ENCODE measurements at places on chromosomes 7 and 10.
A peak's percentile ranks its signal among the peaks of the same experiment; 100 is the strongest.

- DNase-seq: no peak
Measured at GRCh38 chr7:93119191-93119905, 1.6 kb upstream of the SAMD9 start.

GRCh38 chr10:104037261-104037951, 48.3 kb downstream of the COL17A1 start:
- DNase-seq: no peak

- no peak for DNase-seq
Measured at GRCh38 chr10:47420305-47421056, 36.4 kb upstream of the ZNF488 start.

GRCh38 chr10:69437321-69438259, 13.7 kb upstream of the TSPAN15 start:
- no peak for DNase-seq

DNA sequence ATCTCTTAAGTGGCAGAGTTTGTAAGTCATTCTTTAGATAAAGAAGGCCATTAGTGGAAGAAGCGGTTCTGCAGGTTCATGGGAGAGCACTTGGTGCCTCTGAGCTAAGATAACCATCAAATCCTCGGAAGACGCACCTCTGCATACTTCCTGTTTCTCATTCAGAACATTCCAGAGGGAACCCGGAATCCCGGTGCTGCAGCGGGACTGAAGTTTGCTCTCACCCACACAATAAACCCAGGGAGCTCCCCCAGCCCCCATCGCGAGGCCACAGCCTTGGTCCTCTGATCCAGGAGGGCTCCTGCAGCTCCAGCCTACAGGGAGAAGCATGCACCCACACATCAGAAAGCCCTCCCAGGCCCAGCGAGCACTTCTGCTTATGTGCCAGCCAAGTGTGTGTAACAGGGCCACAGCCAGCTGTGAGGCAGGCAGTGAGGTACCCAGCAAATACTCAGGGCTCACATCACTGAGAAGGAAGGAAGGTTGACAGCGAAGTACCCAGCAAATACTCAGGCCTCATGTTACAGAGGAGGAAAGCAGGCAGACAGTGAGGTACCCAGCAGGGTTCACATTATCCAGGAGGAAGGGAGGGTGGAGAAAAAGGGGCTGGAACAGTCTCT, 142.4 kb downstream of the DIP2C start:
- DNase-seq: no peak

DNA sequence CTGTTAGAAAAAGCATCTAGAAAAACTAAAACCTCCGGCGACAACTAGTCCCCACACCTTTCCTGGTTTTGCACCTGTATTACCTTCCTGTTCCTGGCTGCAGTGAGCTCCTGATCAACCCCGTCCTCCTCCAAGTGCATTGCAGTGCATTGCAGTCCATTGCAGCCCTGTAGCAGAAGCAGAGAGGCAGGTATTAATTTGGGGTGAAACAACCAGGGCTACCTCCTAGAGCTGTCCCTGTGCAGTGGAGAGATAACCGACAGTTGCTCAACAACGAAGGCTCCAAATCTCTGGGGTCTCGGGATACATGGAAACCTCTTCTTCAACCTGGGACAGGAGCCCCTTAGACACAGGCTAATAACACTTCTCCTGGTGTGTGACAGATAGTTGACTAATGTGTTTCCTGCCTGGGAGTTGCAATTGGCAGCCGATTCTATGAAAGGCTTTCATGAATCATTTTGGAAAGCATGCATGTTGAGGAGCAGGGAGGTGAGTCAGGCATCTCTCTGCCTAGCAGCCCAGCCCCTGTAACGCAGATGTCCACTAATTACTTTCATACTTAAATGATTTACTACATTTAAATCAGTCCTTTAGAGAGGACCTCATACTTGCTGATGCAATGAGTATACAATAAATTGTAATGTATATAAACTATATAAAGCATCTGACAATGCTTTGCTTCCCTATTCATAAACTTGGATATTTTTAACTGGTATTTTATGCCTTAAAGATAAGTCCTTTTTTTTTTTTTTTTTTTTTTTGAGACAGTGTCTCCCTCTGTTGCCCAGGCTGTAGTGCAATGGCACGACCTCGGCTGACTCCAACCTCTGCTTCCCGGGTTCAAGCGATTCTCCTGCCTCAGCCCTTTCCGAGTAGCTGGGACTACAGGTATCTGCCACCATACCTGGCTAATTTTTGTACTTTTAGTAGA, 59.0 kb downstream of the PRR15 start:
- DNase-seq: no peak

DNA sequence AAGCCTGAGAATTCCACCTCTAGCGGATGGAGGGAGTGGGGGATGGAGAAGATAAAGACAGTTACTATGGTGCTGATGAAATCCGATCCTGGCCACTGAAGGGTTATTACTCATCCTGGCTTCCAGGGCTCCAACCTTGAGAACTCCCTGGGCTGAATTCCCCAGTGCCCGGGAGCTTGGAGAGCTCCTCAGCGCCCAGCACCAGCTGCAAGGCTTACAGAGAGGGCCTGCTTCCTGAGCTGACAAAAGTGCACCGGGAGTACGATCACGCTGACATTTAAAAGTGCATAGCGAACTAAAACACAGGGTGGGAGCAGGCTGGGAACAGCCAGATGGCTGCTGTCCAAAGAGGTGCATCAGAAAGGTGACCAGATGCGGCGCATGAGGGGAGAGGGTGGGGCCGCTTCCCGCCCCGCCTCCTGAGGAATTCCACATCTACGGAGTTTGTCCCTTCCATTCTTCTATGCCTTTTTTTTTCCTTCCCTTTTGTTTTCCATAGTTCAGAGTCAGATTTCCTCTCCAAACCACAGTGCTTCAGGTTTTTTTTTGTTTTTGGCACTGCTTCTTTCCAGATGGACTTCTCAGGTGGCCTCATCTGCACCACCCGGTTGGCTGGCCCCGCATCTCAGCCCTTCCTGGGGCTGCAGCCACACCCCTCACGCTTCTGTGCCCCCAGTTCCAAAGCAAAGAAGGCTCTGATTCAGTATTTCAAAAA, 62.4 kb upstream of the MKRN1 start:
- DNase-seq: peak; percentile 87

GRCh38 chr7:130923930-130924329, 189.9 kb upstream of the KLF14 start:
- DNase-seq: no peak

GRCh38 chr10:18486438-18486837, 164.9 kb downstream of the NSUN6 start:
- peak; percentile 26 for DNase-seq

GRCh38 chr10:64113792-64114191, 592.6 kb downstream of the REEP3 start:
- DNase-seq: no peak

DNA sequence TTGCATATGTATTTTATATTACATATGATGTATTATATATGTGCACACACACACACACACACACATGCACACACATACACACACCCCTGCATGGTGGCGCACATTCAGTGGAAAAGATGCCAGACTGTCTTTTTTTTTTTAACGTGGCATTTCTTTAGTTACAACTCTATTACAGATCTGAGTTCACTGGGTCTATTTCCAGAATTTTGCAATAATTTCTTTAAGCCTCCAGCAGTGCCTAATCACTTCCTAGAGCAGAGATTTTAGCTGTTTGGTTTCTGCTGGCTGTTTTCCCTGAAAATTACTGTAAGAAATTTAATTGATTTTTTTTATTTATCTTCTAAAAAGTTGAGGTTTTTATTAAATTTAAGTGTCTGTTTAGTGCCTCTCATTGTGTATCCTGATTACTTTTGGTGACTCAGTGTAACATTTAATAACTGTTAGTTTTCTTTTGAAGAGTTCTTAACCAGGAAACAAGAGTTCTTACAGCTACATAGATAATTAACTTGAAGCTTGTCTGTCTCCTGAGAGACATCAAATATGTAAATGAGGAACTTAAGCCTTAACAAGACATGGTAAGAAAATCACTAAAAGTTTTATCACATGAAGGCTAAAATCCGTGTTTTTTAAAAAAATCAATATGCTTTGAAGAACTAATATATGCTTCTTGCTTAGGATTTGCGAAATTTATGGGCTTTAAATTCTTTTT, 232.0 kb downstream of the MDFIC start:
- DNase-seq: no peak

- no peak for DNase-seq
Measured at GRCh38 chr7:139249179-139249810, 18.3 kb downstream of the UBN2 start.

DNA sequence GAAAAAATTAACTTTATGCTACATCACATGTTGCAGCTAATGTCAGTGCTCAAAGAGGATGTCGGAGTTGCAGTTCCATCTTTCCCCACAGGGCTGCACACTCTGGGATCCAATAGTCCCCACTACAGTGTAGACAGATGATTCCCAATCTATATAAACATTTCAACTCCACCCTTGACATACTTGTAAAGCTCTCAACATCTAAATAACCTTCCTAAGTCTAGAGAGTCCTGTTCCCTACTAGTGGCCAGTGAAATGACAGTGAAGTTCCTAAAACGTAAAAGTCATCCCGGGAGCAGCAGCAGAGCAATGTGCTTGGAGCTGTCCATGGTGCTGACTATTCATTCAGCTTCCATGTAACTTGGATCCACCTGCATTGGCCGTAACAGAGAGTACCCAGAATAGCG, 145.1 kb downstream of the GRM8 start:
- DNase-seq: no peak

DNA sequence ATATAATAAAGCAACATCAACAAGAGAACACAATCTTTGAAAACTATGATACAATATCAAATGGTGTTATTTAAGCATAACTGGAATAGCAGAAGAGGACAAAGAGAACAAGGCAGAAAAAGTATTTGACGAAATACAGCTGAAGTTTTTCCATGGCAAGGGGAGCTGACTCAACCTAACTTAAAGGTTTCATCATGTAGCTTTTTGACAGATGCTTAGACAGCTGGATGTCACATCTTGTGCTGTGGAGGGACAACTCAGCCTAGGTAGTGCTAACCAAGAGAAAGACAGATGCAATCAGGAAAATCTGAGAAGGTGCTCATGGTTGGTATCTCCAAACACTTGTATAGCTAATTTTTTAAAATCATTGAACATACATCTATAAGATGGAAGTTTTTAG, 208.2 kb downstream of the TFEC start:
- DNase-seq: no peak

DNA sequence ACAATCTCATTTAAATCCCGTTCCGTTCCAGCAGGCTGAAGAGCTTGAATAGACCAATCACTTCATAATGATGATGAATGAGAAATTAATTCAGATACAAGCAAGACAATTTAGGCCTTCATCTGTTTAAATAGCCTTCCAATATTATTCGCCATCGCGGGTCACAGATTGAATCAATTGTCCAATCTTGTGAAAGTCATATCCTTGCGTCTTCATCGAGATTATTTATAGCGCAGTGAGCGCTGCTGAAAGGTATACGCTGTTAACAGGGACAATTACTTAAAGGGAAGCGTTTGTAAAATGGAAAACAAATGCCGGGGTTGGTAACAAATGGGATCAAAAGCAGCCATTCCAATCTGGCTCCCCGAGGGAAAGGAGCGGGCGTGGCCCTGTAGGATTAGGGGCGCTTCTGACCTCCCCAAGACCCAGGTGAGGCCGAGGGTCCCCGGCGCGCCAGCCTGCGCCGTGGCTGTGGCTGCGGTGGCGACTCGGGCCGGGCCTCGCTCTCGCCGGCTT, 8.6 kb downstream of the EVX1 start:
- DNase-seq: no peak
